NCI-H2171 (cell line): ENCODE measurements at places on chromosomes 5 and 9.

DNA sequence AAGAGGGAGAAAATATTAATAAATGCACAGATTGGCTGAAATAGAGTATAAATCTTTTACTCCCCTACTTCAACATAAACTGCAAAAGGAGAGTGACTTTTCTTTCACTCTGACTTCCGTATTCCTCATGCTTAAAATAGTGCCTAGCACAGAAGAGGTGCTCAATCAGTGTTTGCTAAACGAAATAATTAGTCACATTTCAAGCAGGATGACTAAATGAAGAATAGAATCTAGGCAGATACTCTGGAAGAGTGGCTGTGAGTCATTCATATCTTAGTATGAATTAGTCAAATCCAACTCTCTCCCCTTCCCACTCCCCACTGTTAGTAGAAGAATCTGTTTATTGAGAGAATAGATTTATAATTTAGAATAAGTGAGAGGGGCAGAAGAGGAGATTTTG is 4.8 kb downstream of the CD274 start:
- DNase-seq, result no peak

DNA sequence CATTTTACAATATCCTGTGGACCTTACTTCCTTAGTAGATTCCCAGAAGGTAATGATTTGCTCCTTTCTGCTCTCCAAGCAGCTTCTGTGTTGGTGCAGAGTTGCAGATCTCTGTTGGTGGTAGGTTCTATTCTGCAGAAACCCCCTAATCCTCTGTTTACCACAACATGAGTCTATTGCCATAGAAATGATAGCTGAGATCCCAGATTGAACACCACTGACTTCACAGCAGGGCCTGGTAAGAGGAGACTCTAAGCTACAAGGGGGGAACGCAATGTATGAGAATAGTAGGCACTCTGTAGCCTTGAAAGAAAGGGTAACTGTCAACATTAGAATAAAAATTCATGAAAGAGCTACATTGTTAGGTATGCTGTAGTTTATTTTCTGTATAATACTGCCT is 59.5 kb downstream of the MUSK start:
- no peak for DNase-seq

DNA sequence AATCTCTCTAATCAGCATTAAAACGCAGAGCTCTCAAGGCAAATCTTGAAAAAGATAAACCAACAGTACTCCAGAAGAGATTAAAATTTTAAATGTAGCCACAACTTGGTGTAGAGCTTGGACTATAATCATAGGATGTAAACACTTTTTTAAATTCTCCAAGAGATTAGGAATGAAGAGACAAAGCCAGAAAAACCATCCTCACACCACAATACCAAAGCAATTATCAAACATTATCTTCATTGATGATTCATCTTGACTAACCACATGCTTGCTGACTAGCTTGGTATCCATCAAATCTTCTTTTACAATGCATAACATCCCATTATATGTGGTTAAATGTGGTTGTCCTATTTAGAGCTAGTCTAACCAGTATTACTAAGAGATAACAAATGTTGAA is 815.1 kb downstream of the TLE1 start:
- no peak for DNase-seq

DNA sequence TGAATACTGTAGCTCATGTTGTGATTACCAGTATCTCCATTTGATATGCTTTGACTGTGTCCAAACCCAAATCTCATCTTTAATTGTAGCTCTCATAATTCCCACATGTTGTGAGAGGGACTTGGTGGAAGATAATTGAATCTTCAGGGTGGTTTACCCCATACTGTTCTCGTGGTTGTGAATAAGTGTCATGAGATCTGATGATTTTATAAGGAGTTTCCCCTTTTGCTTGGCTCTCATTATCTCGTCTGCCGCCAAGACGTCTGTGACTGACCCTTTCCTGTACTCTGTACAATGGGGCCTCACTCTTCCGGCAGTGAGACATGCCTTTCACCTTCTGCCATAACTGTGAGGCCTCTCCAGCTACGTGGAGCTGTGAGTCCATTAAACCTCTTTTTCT is 59.3 kb downstream of the TRIO start:
- no peak for DNase-seq

- DNase-seq, result no peak
Measured at GRCh38 chr9:20403346-20403745, 219.0 kb downstream of the MLLT3 start.

GRCh38 chr5:3105172-3105571 is 353.7 kb upstream of the IRX2 start:
- no peak for DNase-seq

GRCh38 chr9:131034268-131034667 is 25.3 kb downstream of the LAMC3 start:
- no peak for DNase-seq

DNA sequence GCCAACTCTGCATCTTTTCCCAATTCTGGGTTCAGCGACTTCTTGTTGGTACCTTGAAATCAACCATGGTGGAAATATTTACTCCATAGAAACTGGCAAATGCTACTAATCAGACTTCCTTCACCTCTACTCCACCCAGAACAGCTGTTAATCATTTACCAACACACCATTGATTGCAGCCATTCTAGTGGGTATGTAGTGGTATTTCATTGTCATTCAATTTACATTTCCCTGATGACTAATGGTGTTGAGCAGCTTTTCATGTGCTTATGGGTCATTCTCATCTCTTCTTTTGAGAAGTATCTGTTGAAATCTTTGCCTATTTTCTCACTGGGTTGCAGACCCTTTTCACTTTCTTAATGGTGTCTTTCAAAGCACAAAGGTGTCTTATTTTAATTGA is 122.4 kb upstream of the MSX2 start:
- DNase-seq, result no peak

DNA sequence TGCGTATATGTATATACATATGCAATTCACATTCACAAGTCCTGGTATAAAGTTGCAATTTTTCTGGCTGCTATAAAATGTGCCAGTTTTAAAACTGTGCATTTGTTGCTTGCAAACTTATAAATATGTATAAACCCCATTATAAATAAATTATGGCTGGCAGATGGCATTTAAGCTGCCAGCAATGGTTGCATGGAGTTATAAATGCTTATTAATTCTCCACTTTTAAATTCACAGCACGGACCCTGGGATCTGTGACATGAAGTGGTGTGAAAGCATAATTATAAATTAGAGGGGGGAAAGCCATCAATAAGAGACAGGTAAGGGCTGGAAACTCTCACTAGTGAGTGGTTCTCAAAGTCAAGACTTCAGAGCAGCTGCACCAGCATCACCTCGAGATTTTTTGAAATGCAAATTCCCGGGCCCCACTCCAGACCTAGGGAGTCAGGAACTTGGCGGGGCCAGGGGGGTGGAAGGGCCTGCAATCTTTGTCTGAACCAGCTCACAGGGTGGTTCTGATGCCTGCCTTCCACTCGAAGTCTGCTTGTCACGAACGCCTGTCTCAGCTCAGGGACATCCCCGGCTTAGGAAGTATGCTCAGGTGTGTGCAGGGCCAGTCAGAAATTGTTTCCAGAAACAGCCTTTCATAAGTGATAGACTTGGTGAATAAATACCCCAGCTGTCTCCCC is 16.9 kb downstream of the S1PR3 start:
- no peak for DNase-seq

DNA sequence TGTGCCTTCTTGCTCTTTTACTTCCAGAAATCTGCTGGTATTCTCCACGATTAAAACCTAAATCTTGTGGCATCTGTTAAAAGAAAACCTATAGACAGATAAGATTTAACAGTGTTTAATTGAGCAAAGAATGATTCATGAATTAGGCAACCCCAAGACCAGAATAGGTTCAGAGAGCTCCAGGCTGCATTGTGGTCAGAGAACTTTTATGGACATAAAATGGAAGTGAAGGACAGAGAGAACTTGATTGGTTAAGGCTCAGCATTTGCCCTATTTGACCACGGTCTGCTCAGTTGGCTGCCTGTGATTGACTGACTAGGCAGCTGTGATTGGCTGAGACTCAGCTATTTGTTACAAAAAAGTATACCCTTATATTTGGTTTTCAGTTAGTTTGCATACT is 10.4 kb upstream of the SLC36A2 start:
- no peak for DNase-seq

DNA sequence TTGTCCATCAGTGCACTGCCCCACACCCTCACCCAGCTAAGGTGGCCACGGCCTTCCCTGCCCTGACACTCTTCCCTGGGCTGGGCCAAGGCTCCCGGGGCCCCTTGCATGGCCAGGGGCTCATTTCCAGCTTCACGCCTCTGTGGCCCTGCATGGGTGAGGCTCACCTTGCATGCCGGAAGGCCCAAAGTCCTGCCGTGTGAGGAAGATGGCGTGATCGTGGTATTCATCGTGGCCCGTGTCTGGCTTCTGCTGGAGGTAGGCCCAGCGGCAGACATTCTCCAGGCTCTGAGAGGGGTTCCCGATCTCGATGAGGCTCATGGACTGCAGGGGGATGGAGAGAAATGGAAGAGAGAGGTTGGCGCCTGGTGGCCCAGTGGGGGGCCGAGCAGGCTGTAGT is 98.4 kb downstream of the ZNF354C start:
- no peak for DNase-seq

DNA sequence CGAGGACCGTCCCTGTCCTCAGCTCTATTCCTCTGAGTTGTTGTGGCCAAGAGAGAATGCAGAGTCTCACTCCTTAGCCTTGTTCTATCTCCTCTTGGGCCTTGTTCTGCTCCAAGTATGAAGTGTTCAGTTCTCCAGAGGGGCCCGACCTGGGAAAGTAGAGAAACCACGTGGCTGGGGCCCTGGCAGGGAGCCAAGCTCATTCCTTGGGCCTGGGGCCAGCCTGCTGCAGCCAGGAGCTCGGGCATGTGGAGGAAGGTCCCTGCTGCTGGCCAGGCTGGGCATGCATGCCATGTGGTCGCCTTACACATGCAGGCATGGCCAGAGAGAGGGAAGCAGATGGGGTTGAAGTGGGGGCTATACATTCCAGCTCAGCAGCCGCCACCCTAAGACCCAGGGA is 60.7 kb downstream of the COL27A1 start:
- DNase-seq, result no peak

- DNase-seq, result no peak
Measured at GRCh38 chr9:88071331-88071730, 66.9 kb downstream of the SPATA31C2 start.

DNA sequence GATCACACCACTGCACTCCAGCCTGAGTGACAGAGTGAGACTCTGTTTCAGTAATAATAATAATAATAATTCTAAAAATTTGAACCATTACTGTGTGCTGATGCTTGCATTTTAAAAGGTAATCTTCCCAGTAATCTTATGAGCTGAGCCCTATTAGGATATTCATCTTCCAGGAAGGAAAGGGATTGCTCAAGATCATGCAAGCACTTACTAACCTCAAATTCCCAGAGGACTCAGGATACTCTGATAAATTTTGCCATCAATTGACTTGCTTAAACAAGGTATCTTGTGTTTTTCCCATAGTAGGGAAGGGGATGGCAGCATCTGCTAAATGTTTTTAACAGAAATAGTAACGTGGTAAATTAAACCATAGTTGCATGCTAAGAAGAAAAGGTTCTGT is 176.4 kb upstream of the MRPS30 start:
- no peak for DNase-seq

DNA sequence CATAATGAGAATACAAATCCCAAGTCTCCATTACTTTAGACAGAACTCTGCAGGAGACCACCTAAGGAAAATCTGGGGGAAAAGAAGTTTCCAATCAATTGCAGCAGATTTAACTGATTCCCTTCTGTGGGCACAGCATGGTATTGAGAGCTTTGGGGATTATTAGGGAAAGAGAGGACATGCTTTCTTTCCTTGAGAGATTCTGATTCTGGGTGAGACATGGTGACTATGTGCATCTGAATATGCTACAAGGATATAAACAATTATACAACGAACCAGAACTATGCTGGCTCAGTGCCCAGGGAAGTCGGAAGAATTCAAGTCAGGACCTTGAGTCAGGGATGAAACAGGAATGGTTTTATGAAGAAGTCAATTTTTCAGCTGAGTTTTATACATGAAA is 183.7 kb downstream of the PDE4D start:
- no peak for DNase-seq

GRCh38 chr9:94833802-94834201 is 107.3 kb downstream of the AOPEP start:
- DNase-seq, result no peak

GRCh38 chr9:132721661-132722060 is 51.4 kb downstream of the GTF3C4 start:
- DNase-seq, result no peak

DNA sequence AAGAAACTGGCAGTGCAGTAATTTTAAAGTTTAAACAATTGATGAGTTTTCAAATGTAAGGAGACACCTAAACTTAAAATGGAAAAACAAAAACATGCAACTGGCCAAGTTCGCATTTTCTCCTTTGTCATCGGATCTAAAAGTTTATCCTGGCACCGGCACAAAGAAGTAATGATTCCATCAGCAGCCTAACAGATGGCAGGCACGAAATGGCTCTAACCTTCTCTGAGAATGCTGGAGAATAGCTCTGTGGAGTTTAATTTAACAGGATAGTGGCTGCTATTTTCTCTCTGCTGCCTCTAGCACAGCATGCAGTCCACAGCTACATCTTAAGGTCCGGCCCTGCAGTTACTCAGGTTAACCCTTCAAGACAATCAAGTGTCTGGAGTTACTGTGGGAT is 82.2 kb downstream of the PRELID2 start:
- no peak for DNase-seq

- peak; percentile 15 for DNase-seq
Measured at GRCh38 chr9:17462869-17463464, 115.9 kb upstream of the SH3GL2 start.

DNA sequence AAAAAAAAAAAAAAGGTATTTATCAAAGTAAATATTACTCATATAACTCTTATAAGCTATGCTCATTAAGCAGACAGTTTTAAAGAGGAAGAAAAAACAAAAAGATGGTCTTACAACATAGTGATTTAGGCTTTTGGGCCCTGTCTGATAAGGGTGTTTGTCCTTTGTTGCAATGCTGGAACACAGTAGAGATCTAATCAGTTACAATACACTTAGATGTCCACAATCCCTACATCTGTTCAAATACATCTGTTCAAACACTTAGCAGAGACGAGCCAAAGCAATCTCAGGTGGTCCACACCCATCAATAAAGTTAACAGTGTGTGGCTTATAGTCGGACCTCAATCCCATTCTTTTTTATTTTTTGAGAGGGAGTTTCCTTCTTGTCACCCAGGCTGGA is 11.0 kb downstream of the PRXL2C start:
- no peak for DNase-seq

DNA sequence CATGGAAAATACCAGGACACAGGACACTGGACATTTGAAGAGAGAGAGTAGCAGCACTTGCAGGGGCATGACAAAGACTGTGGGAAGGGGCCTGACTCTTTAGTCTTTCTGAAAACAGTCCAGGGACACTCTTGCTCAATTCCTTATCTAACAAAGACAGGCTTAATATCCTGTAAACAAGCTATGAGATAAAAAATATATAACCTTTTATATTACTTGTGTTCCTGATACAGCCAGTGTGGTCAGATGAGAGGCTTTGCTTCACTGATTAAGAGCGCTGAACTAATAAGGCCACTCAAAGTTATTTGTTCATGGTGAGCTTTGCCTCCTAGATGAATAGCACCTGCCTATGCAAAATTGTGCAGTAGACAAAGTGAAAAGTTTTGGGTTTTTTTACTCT is 518.7 kb downstream of the LRRC70 start:
- no peak for DNase-seq

- DNase-seq, result no peak
Measured at GRCh38 chr5:31888564-31888963, 249.6 kb downstream of the PDZD2 start.

- no peak for DNase-seq
Measured at GRCh38 chr5:14450742-14451141, 130.8 kb upstream of the OTULINL start.
